ENCODE measurements at places on chromosomes 3 and 15. TPM values are rescaled to one million over a fixed set of nuclear protein-coding genes. Genes with fewer than 3 reads are reported as not detected.

- peaks cover 21% of the 10 kb centered on the region for H3K36me3 ChIP-seq
- H3K27me3 ChIP-seq, result no peaks in the 10 kb centered on the region
- DNase-seq, result no peak
- peaks cover 50% of the 10 kb centered on the region for H3K4me1 ChIP-seq
Measured at GRCh38 chr3:184336547-184337398, 627 bp upstream of the FAM131A start.

GRCh38 chr3:123758081-123758564 is 126.0 kb downstream of the MYLK start:
- H3K4me3 ChIP-seq, result no peak overlapping the region
- peaks cover 28% of the 10 kb centered on the region for H3K4me1 ChIP-seq
- DNase-seq, result peak; percentile 81
- H3K27ac ChIP-seq, result no peak overlapping the region
- no peaks in the 10 kb centered on the region for H3K36me3 ChIP-seq

PLXNB1 gene
- 120 TPM for total RNA-seq

GRCh38 chr3:152835601-152836102 is 721 bp downstream of the P2RY1 start:
- H3K27me3 ChIP-seq, result no peaks in the 10 kb centered on the region
- H3K4me1 ChIP-seq, result peaks cover 9% of the 10 kb centered on the region
- H3K27ac ChIP-seq, result no peak overlapping the region
- no peaks in the 10 kb centered on the region for H3K36me3 ChIP-seq
- no peak for DNase-seq
- peak overlapping the region; percentile 94 for H3K4me3 ChIP-seq

GRCh38 chr15:88526247-88526879 is 20.1 kb downstream of the DET1 start:
- no peak for DNase-seq
- H3K4me3 ChIP-seq, result no peak overlapping the region
- no peaks in the 10 kb centered on the region for H3K4me1 ChIP-seq

GOLGA8J gene
- not detected for total RNA-seq

LMLN gene
- 21.1 TPM for total RNA-seq

DNA sequence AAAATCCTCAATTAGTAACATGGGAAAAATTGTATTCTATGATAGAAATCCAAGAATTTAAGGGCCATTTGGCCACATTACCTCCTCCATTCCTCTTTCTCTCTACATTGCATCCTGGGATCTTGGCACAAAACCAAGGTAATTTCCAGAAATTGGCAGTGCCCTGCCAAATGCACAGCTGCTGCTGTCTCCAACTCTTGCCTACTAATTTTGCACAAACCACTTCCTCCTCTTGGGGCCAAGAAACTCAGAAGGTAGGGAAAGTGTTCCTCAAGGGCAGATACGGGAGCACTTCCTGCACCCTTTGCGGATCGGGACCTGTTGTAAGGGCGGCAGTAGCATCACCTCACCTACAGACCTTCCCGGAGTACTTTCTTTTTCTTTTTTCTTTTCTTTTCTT is 57.8 kb downstream of the MAP3K13 start:
- no peaks in the 10 kb centered on the region for H3K27me3 ChIP-seq
- DNase-seq, result no peak
- no peak overlapping the region for H3K4me3 ChIP-seq
- peaks cover 7% of the 10 kb centered on the region for H3K4me1 ChIP-seq
- no peaks in the 10 kb centered on the region for H3K36me3 ChIP-seq
- no peak overlapping the region for H3K27ac ChIP-seq

SLC6A20 gene
- total RNA-seq, result not detected

ARL13B gene
- 20.2 TPM for total RNA-seq

GOLGA6L25 gene
- not detected for total RNA-seq

PIGB gene
- total RNA-seq, result 12.2 TPM

DNA sequence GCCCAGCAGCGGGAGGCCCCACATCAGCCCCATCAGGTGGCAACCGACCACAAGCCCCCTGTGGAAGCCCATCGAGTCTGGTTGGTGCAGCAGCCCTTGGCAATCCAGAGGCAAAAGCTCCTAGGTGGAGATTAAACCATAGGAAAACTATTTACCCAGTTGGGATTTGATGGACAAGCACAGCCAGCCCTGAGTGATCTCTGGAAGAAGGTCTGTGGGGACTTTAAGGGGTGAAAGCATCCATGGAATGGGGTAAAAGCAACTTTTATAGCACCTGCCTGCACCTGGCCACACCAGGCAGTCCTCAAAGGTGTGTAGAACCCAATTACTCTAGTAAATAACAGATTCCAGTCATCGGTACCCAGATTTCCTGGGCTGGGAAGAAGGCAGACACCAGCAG is 206.3 kb downstream of the IGSF11 start:
- no peaks in the 10 kb centered on the region for H3K4me1 ChIP-seq
- no peak overlapping the region for H3K4me3 ChIP-seq
- 0 out of 2 replicates have a peak, but pooled peaks cover 3% of the 10 kb centered on the region for H3K27me3 ChIP-seq
- no peak for DNase-seq

LXN gene
- not detected for total RNA-seq

ARHGEF26 gene
- 10.0 TPM for total RNA-seq

WDR6 gene
- 159 TPM for total RNA-seq

EPB42 gene
- not detected for total RNA-seq

DNA sequence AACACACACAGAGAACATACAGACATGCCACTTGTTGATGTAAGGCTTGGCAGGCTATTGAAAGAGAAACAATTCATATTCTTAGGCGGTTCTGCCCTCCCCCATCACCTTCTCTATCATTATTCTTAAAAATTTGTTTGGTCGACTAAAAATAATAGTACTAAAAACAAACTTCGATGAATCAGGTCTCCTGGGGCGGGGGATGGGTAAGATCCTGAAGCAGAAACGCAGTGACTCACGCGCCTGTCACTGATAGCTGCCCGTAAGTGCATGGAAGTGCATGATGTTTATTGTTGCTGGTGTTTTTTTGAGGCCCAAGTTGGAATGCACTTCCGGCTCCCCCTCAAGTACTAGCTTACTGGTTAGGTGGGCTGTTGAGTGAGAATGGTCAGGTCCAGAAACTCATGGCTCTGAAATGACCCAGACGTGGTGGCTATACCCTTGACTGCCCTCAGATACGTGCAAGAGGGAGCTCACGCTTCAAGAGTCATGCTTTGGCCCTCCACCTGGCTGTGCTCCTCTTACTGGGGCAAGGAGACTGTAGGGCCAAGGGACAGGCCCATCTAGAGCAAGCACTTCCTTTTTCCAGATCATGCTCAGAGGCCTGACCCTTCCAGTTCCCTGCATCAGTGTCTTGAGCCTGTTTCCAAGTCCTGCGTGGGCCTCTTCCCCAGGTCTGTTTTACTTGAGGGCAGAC is 10.9 kb downstream of the SMAD3 start:
- peak; percentile 62 for DNase-seq
- H3K4me1 ChIP-seq, result peaks cover 97% of the 10 kb centered on the region
- H3K36me3 ChIP-seq, result peaks cover 27% of the 10 kb centered on the region
- H3K4me3 ChIP-seq, result no peak overlapping the region
- H3K27me3 ChIP-seq, result no peaks in the 10 kb centered on the region

DNA sequence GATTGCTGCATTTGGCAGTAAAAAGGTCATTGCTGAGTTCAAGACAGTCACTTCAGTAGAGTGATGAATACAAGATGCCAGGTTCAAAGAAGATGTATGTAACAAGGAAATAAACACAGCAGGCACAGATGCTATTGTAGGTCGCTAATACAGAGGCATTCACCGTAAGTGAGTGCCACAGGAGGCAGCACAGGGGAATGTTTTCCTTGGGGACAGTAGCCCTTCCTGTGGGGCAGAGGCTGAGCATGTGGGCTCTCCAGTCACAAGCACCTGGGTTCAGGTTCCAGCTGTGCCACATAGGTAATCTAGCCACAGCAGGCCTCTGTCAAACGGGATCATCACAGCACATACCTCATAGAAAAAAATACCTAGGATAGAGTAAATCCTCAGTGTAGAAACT is 86.3 kb downstream of the RSL24D1 start:
- no peak overlapping the region for H3K27ac ChIP-seq
- no peaks in the 10 kb centered on the region for H3K27me3 ChIP-seq
- H3K36me3 ChIP-seq, result no peaks in the 10 kb centered on the region
- H3K4me3 ChIP-seq, result no peak overlapping the region

SEMA4B gene
- 70.7 TPM for total RNA-seq

ZCWPW2 gene
- total RNA-seq, result 0.80 TPM

CCDC66 gene
- 17.3 TPM for total RNA-seq

MAPK6 gene
- total RNA-seq, result 38.7 TPM

- peaks cover 9% of the 10 kb centered on the region for H3K27me3 ChIP-seq
- no peaks in the 10 kb centered on the region for H3K36me3 ChIP-seq
- no peak for DNase-seq
- no peaks in the 10 kb centered on the region for H3K4me1 ChIP-seq
- H3K27ac ChIP-seq, result no peak overlapping the region
Measured at GRCh38 chr3:128970740-128971047, 23.2 kb downstream of the CFAP92 start.

SLC6A1 gene
- total RNA-seq, result not detected

DNA sequence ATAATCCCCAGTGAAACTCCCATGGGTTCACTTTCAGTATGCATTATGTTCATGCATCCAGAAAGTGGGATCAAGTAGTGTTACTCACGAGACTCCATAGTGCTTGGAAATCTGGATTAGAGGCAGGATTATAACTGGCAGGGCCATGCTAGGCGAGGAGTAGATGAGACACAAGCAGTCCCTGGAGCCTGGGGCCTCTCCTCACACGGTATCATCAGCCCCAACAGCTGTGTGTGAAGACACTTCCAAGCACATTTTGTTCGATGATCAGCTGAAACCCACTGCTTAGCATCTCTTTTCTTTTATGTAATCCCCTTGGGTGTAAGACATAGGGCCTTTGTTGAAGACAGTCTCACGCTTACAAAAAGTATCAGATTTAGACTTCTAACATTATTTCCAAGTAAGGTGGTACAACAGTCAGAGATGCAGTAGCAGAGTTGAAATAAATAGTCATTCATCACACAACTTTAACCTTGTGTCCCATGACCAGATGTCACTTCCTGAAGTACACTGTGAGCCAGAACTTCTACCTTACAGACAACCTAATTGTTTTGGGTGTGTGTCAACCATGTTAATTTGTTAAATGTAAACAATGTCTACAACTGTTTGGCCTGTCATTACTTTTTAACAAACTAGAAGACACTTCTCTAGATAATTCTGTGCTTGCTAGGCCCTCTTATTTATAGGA is 116.9 kb downstream of the GADL1 start:
- H3K4me3 ChIP-seq, result no peak overlapping the region
- H3K4me1 ChIP-seq, result 0 out of 2 replicates have a peak, but pooled peaks cover 6% of the 10 kb centered on the region
- H3K36me3 ChIP-seq, result no peaks in the 10 kb centered on the region
- no peak overlapping the region for H3K27ac ChIP-seq

USP50 gene
- not detected for total RNA-seq

SLC15A2 gene
- 2.8 TPM for total RNA-seq
